ENCODE measurements at places on chromosomes 6 and 20. TPM values are rescaled to one million over a fixed set of nuclear protein-coding genes. Genes with fewer than 3 reads are reported as not detected.

Gene SLC2A10
- 0.05 TPM for polyA plus RNA-seq

DNA sequence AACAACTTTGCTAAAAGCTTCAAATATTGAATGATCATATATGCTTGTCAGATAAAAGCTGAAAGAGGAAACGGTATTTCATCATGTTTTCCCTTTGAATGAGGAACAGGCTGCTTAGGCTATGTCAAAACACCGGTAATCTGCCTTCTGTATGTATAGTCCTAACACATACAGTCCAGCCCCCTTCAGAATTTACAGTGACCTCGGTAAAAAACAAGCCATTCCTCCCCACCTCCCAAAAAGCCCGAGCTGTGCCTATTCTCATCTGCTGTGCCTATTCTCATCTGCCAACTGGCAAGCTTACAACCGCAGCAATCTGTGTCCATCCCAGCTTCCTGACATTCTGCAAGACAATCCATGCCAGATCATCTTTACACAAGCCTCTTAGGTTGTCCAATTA lies 26.8 kb upstream of the UBE2J1 start:
- no peaks in the 10 kb centered on the region for H3K27me3 ChIP-seq
- H3K4me1 ChIP-seq, result peaks cover 10% of the 10 kb centered on the region
- H3K4me3 ChIP-seq, result no peak overlapping the region

- H3K4me3 ChIP-seq, result no peak overlapping the region
- H3K36me3 ChIP-seq, result no peaks in the 10 kb centered on the region
- peaks cover 11% of the 10 kb centered on the region for H3K4me1 ChIP-seq
Measured at GRCh38 chr20:33005132-33005566, 916 bp upstream of the SUN5 start.

- no peak overlapping the region for H3K4me3 ChIP-seq
- peaks cover 6% of the 10 kb centered on the region for H3K27me3 ChIP-seq
- no peaks in the 10 kb centered on the region for H3K36me3 ChIP-seq
Measured at GRCh38 chr6:83215131-83216047, 22.2 kb downstream of the RWDD2A start.

Data from CD8-positive, alpha-beta memory T cell (primary cell).